Retina (tissue), 1 donor: ENCODE measurements at places on chromosomes 2 and 18.

- DNase-seq: no peak
Measured at GRCh38 chr2:238162251-238162845, 3.6 kb downstream of the ERFE start.

DNA sequence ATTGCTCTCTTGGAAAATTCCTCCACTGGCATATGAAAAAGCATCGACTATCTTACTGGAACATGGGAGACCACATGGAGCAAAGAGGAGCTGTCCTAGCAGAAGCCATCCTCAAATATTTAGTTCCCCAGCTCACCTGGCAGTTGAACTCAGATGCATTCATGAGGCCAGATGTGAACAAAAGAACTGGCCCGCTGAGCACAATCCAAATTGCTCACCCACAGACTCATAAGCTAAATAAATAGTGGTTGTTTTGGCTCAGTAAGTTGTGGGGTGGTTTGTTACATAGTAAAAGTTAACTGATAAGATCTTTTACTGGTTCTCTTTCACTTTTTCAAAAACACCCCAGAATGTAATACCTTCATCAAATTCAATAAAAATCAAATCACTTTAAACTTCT, 108.6 kb upstream of the CWC22 start:
- DNase-seq: no peak

- DNase-seq: no peak
Measured at GRCh38 chr2:109459485-109459884, 154.3 kb downstream of the SEPTIN10 start.

DNA sequence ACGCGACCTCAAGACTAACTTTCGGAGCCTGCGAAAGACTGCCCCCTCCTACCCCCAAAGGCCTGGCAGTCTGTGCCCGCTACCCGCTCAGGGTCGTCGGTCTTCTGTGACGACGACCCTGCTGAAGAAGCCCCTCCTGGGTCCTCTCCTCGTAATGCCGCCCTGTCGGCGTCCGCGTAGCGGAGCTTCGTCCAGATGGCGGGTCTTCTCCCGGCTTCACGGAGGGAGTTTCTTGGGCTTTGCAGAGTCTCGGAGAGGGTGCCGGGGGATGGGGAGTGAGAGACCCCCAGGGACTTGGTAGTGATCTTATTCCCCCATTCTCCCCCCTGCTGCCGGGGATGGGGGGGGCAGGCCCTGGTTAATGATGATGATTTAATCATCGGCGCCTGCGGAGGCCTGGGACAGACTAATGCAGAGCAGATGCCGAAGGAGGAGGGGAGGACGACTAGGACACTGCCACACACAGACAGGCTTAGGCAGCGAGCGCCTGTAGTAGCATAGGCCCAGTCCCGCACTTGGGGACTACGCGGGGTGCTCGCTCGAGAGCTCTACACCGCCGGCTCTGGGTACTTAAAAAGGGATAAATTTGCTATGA, 528 bp upstream of the PCGF1 start:
- DNase-seq: no peak

DNA sequence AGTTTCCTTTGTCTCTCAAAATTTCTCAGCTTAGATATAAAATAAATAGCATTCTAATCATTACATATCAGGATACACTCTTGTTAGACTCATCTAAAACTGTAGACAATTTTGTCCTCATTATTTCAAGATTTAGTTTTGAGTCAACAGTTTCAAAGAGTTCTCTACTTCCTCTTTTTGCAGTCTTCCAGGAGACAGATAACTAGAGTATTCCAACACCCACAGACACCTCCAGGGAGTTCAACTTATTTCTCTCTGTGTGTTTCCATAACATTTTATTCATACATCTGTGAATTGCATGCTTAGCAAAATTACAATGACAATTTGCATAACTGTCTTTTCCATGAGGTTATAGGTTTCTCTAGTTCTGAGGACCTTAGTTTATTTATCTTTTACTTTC, 166.6 kb upstream of the HNMT start:
- DNase-seq: no peak

DNA sequence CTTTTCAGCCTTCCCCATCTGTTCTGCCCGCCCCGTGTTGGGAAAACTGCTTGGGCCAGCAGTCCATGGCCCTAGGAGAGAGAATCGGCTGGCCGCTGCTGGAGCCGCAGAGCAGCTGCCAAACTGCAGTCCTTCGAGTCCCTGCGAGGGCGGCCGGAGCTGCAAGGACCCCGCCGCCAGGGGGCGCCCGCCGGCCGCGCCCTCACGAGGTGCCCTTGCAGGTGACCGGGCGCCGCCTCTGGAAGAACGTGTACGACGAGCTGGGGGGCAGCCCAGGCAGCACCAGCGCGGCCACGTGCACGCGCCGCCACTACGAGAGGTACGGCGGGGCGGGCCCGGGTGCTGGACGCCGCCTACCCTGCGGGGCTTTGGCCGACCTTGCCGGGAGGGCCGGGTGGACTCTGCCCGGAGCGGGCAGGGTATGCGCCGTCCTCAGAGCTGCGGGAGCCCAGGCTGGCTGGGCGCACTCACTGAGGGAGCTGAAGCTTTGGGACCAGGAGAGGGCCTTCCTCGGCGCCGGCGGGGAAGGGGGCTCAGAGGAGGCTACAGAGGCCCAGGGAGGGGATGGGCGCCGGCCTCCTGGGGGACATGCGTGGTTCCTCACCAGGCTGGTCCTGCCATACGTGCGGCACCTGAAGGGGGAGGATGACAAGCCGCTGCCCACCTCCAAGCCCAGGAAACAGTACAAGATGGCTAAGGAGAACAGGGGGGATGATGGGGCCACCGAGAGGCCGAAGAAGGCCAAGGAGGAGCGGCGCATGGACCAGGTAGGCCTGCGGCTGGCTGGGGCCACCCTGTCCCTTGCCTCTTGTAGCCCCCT, 13.6 kb downstream of the ARID5A start:
- no peak for DNase-seq

DNA sequence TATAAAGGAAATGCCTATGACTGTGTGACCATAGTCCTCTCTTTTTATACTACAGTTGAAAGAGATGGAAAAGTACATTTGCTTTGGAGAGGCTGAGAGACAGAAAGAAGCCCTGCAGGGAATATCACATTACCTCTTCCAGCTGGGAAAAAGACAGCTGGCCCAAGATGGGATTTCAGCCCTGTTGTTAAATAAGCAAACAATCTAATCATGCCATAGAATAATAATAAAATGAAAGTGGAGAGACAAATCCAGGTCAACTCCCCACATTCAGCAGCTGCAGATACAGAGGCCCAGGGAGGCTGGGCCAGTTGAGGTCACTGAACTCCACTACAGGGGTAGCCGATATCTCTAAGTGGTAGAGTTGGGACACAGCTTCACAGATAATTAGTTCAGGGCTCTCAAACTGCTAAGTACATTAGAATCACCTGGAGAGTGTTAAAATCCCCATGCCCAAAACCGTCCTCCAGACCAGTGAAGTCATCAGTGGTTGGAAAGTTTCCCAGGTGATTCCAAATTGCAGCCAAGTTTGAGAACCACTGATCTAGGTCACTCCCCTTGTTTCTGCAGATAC, 81.9 kb downstream of the MOGAT1 start:
- peak; percentile 33 for DNase-seq

DNA sequence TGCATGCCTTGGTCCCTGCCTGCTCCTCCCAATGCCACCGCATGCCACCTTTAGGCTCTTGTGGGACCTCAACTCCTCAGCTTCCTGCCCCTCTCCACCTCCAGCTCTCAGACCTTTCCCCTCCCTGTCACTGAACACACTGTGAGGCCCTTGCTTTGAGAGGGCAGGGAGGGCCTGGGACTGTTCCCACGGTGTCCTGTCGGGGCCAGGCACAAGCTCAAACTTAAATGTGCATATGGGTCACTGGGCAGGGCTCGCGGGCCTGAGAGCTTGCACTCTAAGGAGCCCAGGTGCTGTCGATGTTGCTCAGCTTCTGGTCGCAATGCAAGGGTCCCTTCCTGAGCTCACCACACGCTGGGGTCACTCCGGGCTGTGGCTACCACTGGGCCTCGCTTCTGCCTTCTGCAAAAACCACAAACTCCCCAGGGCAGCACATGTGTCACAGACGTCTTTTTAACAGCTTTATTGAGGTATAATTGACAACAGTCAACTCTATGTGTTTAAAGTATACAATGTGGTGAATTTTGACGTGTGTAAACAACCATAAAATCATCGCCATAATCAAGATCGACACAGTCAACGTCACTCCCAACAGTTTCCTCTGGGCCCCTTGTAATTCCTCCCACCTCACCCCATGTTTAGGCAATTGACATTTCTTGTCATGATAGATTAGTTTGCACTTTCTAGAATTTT, 11.9 kb upstream of the B3GNT7 start:
- no peak for DNase-seq

- DNase-seq: no peak
Measured at GRCh38 chr2:96841701-96842495, 1.9 kb downstream of the ANKRD23 start.

GRCh38 chr18:44742718-44743311, 62.1 kb downstream of the SETBP1 start:
- peak; percentile 64 for DNase-seq

DNA sequence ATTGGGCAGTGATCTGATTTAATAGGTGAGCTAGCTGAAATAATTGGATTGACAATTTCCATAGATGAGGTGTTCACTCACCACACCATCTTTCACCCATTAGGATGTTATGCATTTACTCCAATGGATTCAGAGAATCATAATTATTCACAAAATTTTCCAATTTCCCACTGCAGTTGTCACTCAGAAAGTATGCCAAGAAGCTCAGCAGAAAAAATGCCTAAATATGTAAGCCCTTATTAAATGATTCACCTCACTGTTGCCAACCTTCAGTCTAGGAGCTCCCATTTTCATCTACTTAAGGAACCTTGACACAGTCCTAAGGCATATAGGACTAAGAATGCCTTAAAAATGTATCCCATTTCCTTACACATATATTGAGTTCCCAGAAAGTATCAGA, 94.3 kb downstream of the MBD2 start:
- DNase-seq: no peak

DNA sequence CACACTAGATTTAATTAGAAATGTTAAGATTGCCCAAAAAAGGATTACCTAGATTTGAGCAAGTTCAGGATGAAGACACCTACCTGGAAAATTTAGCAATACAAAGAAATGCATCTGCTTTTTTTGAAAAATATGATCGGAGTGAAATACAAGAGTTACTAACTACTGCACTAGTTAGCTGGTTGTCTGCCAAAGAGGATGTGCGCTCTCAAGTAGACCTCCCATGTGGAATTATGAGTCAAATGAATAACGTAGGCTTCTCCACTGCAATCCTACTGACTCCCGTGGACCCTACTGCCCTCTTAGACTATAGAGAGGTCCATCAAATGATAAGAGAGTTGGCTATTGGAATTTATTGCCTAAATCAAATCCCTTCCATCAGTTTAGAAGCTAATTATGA, 2.0 kb downstream of the ANKAR start:
- DNase-seq: no peak

DNA sequence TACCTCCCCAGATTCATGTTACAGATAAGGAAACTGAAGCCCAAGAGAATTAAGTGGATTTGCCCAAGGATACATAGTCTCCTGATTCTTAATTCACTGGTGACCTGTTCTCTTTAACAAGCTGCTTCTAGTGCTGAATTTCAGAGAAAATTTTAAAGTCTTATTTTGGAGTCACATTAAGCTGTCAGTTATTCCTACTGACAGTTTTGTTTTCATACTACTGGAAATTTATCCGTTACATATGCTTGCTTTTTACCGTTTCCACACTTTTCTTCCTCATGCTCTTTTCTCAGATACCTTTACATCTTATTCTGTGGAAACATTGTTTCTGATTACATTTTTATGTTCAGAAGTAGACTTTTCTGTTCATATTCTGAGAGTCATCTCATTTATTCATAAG, 1.3 kb downstream of the MOB4 start:
- no peak for DNase-seq

DNA sequence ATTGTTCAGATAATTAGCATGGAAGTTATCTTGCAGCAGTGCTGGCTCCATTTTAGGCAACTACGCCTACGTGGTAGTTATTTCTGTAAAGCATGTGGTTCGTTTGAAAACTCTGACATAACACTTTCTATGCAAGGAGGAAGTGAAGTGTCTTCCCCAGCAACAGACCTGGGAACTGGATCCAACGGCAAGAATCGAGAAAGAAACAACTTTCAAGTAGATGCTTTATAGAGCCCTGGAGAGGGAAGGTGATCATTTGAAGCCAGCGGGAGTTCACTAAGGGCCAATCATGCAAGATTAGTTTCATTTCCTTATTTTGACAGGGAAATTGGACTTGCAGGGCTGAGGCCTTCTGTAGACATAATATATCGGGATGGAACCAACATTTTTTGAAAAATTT, 218.3 kb downstream of the ACKR3 start:
- no peak for DNase-seq

- DNase-seq: peak; percentile 32
Measured at GRCh38 chr2:110861616-110862260, 129.4 kb downstream of the ACOXL start.

- DNase-seq: no peak
Measured at GRCh38 chr2:228447266-228447915, 265.9 kb upstream of the SPHKAP start.

GRCh38 chr2:24174851-24175277, at the start of gene FAM228A:
Gene FAM228A, plus strand, starts transcription at chr2:24175053. Its CDS starts 428 bp downstream, at chr2:24175481.
- no peak for DNase-seq

DNA sequence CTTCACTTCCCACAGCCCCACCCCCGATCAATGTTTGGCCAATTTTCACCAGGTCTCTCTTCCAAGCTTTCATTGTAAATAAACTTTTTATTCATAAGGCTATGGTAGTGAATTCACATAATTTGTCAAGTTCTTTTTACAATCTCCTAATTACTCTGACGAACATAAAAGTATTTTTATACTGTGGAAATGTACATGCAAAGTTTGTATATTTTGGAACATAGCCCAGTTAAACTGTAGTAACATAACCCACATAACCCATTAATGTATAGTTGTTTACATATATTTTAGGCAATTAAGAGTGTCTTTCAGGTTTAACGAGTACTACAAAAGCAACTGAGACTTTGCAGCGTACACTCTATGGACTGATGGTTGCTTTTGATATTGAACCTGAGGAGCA, 228.3 kb upstream of the ERBB4 start:
- no peak for DNase-seq

DNA sequence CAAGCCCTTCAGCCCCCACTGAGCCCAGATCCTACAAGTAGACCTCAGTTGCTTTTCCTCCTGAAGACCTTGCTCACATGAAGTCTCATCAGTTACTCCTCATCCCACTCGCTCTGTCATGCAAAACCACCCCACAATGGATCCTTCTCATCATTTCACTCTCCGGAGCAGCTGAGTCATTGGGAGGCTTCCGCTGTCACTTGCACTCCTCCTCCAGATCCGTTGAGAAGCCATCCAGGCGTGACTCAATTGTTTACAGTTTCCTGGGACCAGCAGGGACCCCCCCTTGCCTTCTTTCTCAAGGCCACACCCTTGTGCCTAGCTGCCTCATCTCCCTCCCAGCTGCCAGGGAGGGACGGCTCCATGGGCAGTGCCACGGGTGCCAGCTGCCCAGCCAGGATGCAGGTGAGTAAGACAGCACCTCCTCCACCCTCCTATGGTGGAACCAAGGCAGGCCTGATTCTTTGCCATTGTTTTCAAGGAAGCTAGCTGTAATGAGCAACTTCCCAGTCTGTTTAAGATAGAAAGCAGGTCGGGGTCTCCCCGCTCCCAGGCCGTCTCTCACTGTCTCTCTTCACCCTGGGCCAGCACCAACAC, 16.3 kb downstream of the GPR55 start:
- peak; percentile 77 for DNase-seq

GRCh38 chr2:217842017-217842416, 160.8 kb downstream of the TNS1 start:
- no peak for DNase-seq

GRCh38 chr2:98483257-98483861, 38.7 kb downstream of the INPP4A start:
- no peak for DNase-seq

GRCh38 chr2:99856119-99856518, 286.3 kb downstream of the AFF3 start:
- DNase-seq: no peak

GRCh38 chr2:19971691-19972090, 18.2 kb downstream of the WDR35 start:
- no peak for DNase-seq
